ENCODE measurements at places on chromosomes 3 and 15.
A peak's percentile ranks its signal among the peaks of the same experiment; 100 is the strongest.

- no peak for DNase-seq
These were observed 35.4 kb upstream of the SPRED1 start for GRCh38 chr15:38217191-38217595.

GRCh38 chr3:10753964-10754363 is 62.1 kb upstream of the SLC6A11 start:
- DNase-seq, result peak; percentile 12

- no peak for DNase-seq
These were observed 217.0 kb downstream of the ZNF621 start for GRCh38 chr3:40741729-40742128.

- DNase-seq, result peak; percentile 27
These were observed 281.4 kb upstream of the TLE3 start for GRCh38 chr15:70379134-70379533.

DNA sequence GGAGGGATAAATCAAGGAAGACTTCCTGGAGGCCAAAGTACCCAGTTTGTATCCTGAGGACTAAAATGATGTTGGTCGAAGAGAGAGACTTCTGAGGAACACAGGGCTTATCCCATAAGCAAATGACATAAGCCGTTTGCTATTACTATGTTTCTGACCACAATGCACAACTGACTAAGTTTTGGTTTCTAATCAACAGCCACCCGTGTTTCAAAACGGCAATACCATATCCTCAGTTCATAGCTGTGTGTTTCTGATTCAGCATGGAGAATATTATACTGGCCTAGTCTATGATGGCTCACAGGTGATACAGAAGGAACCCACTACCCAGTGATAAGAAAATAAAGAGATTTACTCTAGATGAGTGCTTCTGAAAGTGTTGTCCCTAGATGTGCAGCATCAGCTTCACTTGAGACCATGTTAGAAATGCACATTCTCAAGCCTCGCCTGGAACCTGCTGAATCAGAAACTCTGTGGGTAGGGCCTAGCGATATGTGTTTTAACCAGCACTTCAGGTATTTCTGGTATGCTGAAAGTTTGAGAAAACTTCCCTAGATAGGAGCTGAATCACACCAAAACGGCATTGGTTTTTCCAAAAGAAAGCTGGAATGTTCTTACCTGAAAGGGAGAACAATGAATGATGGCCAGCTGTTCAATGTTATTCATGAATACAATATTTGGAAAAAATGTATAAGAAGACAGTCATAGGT is 639.7 kb upstream of the NR2F2 start:
- no peak for DNase-seq

GRCh38 chr3:188979669-188980310 is 192.0 kb upstream of the TPRG1 start:
- DNase-seq, result no peak

Measured in SJSA1 (cell line).